Thyroid gland (tissue), 4 donors: ENCODE measurements at places on chromosomes 4 and X. TPM values are rescaled to one million over a fixed set of nuclear protein-coding genes. Genes with fewer than 3 reads are reported as not detected.

- H3K27ac ChIP-seq: no peak overlapping the region
- no peaks in the 10 kb centered on the region for H3K36me3 ChIP-seq
- no peak for DNase-seq
- no peaks in the 10 kb centered on the region for H3K27me3 ChIP-seq
- no peak overlapping the region for H3K4me3 ChIP-seq
Observed at GRCh38 chr4:37725718-37726117, 39.5 kb upstream of the RELL1 start.

DNA sequence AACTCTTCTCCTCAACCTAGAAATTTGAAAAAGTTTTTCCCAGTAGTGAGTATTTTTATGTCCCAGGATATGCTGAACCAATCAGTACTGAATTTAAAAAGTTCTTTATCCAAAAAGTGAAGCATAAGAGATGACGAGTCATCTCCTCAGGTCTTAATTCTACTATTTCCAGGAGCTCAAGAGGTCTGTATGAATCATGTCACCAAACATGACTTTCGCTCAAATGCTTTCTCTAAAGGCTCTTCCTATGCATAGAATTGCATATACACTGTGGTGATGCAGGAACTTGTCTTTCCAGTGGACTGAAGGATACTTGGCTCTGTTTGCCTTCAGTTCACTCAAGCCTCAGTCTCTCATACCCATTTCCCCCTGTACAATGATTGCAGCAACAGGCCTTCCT is 36.1 kb downstream of the ZNF41 start:
- peaks cover 10% of the 10 kb centered on the region for H3K36me3 ChIP-seq
- H3K27ac ChIP-seq: no peak overlapping the region
- no peaks in the 10 kb centered on the region for H3K27me3 ChIP-seq

DNA sequence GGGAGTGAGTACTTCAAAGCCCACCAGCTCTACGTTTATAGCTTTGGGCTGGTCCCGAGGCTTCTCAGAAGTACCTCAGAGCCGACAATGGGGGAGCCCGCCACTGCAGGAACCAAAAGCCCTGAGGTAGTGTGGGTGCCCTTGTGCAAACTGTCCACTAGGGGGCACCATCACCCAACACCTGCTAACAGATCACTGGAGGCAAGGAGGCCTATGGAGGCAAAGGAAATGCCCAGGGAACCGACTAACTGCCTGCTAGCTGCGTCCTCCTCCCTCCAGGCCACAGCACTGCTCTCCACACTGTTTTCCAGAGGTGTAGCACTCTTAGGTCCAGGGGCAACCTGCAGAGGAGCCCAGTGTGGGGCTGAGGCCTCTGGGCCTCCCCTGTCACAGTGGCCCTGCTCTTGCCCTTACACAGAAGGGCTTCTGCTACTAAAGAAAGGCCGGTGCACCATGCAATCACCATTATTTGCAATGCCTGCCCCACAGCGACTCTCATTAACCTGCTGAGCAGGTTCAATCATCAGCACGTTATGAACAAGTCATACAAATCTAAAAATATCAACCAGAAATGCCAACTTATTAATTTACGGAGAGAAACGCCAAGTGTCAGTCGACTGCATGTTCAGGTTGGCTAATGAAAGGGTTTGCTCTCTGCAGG is 159.1 kb downstream of the NSUN7 start:
- no peaks in the 10 kb centered on the region for H3K27me3 ChIP-seq
- no peaks in the 10 kb centered on the region for H3K4me1 ChIP-seq
- no peaks in the 10 kb centered on the region for H3K36me3 ChIP-seq
- no peak overlapping the region for H3K4me3 ChIP-seq
- H3K27ac ChIP-seq: no peak overlapping the region

DNA sequence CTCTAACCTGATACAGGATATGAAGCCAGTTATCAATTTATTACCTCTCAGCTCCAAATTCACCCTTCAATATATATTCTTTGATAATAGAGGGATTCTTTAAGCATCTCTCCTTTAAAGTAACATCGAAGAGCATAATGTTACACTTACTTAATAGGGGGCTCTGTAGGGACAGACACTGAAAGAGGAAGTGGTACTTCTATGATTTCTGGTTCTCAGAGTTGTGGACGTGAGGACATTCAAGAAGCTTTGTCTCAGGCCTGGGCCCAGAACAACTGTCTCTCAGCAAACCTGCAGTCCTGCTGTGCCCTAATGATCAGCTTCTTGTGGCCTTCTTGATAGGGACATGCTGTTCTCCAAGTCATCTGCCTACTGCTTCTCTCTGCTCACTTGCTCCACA is 4.2 kb upstream of the ZXDB start:
- H3K36me3 ChIP-seq: no peaks in the 10 kb centered on the region
- no peaks in the 10 kb centered on the region for H3K27me3 ChIP-seq
- H3K27ac ChIP-seq: no peak overlapping the region
- no peak overlapping the region for H3K4me3 ChIP-seq
- peaks cover 6% of the 10 kb centered on the region for H3K4me1 ChIP-seq
- DNase-seq: no peak

GRCh38 chrX:153816831-153817690 is 13.3 kb downstream of the PDZD4 start:
- no peaks in the 10 kb centered on the region for H3K4me1 ChIP-seq
- H3K4me3 ChIP-seq: no peak overlapping the region
- no peaks in the 10 kb centered on the region for H3K36me3 ChIP-seq
- H3K27ac ChIP-seq: no peak overlapping the region

DNA sequence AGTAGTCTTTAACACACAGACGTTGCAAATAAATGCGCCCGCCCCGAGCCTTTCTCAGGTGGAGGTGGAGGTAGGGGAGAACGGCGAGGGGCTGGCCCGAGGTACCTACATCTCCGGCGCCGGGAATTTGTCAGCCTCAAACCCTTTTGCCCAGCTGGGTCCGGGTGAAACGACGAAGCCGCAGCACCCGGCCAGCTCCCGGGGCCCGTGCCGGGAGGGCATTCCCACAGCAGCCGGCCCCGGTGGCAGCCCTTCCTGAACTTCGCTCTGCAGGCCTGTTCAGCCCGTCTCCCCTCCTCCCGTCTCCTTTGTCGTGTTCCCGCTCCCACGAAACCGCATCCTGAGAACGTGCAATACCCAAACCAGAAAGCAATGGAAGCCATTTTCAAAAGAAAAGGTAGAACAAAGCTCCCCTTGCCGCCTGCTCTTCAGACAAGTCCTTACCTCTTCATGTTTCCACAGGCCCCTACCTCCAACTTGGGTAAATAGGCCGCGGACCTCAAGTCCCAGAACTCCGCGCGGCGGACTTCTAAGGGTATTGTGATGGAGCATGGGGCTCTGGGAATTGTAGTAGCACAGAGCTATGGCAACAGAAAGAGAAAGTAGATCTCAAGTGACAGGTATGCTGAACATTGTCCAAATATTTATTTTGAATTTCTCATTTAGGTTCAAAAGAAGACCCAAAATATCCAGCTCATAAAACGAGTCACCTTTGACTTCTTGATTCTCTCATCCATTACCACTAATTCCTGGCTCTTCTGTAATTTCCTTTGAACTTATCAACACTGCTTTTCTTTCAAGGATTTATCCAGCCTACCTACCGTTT is at the start of gene RBM41:
Gene RBM41 (minus strand): TSS at position 501 of the 826 bp plus-strand sequence. CDS start 49 bp downstream, at position 452.
- peaks cover 6% of the 10 kb centered on the region for H3K4me1 ChIP-seq
- H3K36me3 ChIP-seq: peaks cover 2% of the 10 kb centered on the region
- no peak within 1 kb of the TSS for H3K27ac ChIP-seq

- H3K27ac ChIP-seq: no peak overlapping the region
- no peaks in the 10 kb centered on the region for H3K36me3 ChIP-seq
- H3K4me3 ChIP-seq: no peak overlapping the region
- no peaks in the 10 kb centered on the region for H3K27me3 ChIP-seq
- no peaks in the 10 kb centered on the region for H3K4me1 ChIP-seq
Observed at GRCh38 chr4:114318309-114318708, 280.3 kb upstream of the UGT8 start.

Gene SPARCL1
- total RNA-seq: 234 TPM

Gene TAF7L
- 1.4 TPM for total RNA-seq

Gene PJA1
- 55.4 TPM for total RNA-seq

Gene HS3ST1
- total RNA-seq: 16.9 TPM
